Endodermal cell (in vitro differentiated cells): ENCODE measurements at places on chromosomes 4 and X.
A peak's percentile ranks its signal among the peaks of the same experiment; 100 is the strongest.

- no peaks in the 10 kb centered on the region for H3K27me3 ChIP-seq
- H3K36me3 ChIP-seq, result peaks cover 48% of the 10 kb centered on the region
- no peaks in the 10 kb centered on the region for H3K4me1 ChIP-seq
Observed at GRCh38 chr4:121822796-121823504, 733 bp downstream of the CCNA2 start.

DNA sequence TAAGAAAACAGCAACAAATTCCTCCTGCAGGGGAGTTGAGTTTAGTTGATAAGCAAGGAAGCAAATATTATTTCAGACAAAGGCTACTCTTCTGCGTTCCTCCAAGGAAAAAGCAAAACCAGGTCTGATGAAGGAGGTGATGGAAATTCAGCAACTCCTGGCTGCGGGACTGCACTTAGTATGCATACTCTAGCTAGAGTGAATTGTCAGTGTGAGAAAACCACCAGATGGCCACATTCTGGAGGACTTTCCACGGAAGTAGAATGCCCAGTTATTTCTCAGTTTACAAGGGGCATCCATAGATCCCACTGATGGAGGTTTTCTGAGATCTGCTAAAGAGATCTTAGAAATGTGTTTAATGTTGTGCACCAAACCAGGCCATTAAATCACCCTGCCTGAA, 338.6 kb upstream of the PUDP start:
- no peak overlapping the region for H3K4me3 ChIP-seq
- no peaks in the 10 kb centered on the region for H3K27me3 ChIP-seq
- no peak for DNase-seq
- H3K36me3 ChIP-seq, result no peaks in the 10 kb centered on the region

DNA sequence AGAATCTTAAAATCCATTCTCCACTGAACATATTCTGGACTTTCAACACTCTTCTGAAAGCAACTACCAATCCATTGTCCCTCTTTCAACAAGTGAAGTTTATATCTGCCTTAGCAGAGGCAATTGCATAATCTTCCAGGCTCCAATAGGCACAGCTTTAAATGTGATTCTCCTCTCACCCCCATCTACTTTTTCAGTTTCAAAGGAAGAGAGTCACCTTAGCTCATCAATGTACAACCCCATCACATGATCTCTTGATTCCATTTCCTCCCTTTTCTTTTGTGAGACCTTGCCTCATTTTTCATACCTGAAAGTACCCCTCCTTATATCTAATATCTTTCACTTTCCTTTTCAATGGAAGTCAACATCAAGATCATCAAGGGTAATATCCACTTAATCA, 921.7 kb upstream of the EPHA5 start:
- no peaks in the 10 kb centered on the region for H3K4me1 ChIP-seq
- DNase-seq, result no peak
- no peak overlapping the region for H3K27ac ChIP-seq
- H3K36me3 ChIP-seq, result no peaks in the 10 kb centered on the region
- no peak overlapping the region for H3K4me3 ChIP-seq

- H3K4me3 ChIP-seq, result peak overlapping the region; percentile 77
- no peaks in the 10 kb centered on the region for H3K36me3 ChIP-seq
- no peaks in the 10 kb centered on the region for H3K4me1 ChIP-seq
- DNase-seq, result no peak
Observed at GRCh38 chr4:143701365-143701764, 890 bp upstream of the FREM3 start.

GRCh38 chrX:40415675-40416074, 165.1 kb upstream of the ATP6AP2 start:
- H3K4me1 ChIP-seq, result no peaks in the 10 kb centered on the region
- H3K27ac ChIP-seq, result no peak overlapping the region
- H3K36me3 ChIP-seq, result no peaks in the 10 kb centered on the region

GRCh38 chrX:10986616-10987015, 124.5 kb upstream of the HCCS start:
- no peak for DNase-seq
- H3K27ac ChIP-seq, result no peak overlapping the region
- H3K36me3 ChIP-seq, result no peaks in the 10 kb centered on the region
- no peak overlapping the region for H3K4me3 ChIP-seq
- H3K27me3 ChIP-seq, result no peaks in the 10 kb centered on the region
- no peaks in the 10 kb centered on the region for H3K4me1 ChIP-seq

- no peak overlapping the region for H3K4me3 ChIP-seq
- H3K27ac ChIP-seq, result peak overlapping the region; percentile 49
- no peaks in the 10 kb centered on the region for H3K27me3 ChIP-seq
- no peak for DNase-seq
- peaks cover 2% of the 10 kb centered on the region for H3K4me1 ChIP-seq
Observed at GRCh38 chr4:3123181-3123671, 48.7 kb downstream of the HTT start.

DNA sequence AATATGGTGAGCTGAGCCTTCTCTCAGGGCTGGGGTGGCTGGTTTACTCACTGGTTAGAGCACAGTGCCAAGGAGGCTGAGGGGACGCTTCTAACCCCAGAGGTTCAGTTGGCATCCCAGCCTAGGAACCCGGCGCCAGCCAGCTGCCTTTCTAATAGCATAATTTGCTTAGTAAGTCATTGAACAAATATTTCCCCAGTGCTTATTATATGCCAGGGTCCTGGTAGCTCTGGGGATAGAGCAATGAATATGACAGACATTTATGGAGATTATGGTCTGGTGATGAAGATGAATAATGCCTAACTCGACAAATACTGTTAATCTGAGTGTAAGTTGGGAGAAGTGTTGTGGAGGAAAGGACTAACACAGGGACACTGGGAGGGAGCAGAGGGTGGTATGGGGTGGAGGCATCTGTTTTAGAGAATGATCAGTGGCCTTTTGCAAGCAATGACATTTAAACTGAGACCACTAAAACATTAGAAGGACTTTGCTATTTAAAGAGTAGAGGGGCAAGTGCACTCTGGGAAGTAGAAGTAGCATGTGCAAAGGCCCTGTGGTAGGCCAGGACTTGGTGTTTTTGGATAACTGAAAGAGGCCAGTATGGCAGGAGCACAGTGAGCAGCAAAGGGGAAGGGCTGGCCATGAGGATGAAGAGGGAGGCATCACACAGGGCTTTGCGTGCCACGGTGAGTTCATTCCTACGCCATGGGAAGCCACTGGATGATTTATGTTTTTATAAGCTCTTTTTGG, 71.9 kb downstream of the ATG4A start:
- H3K27me3 ChIP-seq, result no peaks in the 10 kb centered on the region
- H3K4me1 ChIP-seq, result no peaks in the 10 kb centered on the region
- no peak overlapping the region for H3K27ac ChIP-seq
- peaks cover 8% of the 10 kb centered on the region for H3K36me3 ChIP-seq

- no peaks in the 10 kb centered on the region for H3K4me1 ChIP-seq
- no peaks in the 10 kb centered on the region for H3K36me3 ChIP-seq
- H3K27me3 ChIP-seq, result no peaks in the 10 kb centered on the region
Observed at GRCh38 chrX:9312922-9313867, 151.7 kb upstream of the TBL1X start.

GRCh38 chrX:113644426-113644825, 803.8 kb upstream of the AMOT start:
- H3K27me3 ChIP-seq, result no peaks in the 10 kb centered on the region
- DNase-seq, result no peak
- no peak overlapping the region for H3K27ac ChIP-seq
- H3K36me3 ChIP-seq, result no peaks in the 10 kb centered on the region

DNA sequence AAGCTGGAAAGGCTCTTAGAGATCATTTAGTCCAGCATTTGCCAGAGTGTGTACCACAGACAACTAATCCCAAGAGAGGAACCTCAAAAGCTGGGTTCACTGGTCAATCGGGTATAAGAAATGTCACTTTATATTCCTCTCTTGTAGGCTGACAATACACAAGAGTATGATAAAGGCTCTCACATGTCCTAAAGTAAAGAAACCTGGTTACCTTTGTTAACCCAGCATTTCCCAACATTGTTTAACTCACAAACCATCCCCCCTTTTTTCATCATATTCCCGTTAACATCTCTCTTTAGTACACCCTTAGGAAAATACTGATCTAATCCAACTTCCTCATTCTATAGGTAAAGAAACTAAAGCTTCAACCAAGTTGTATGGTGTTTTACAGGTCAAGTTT, 74.4 kb downstream of the MBNL3 start:
- no peak overlapping the region for H3K4me3 ChIP-seq
- no peaks in the 10 kb centered on the region for H3K36me3 ChIP-seq
- no peaks in the 10 kb centered on the region for H3K4me1 ChIP-seq
- H3K27ac ChIP-seq, result no peak overlapping the region
- DNase-seq, result no peak
- H3K27me3 ChIP-seq, result no peaks in the 10 kb centered on the region

GRCh38 chrX:15203694-15204093, 66.2 kb downstream of the ASB9 start:
- H3K27me3 ChIP-seq, result no peaks in the 10 kb centered on the region
- no peaks in the 10 kb centered on the region for H3K36me3 ChIP-seq

DNA sequence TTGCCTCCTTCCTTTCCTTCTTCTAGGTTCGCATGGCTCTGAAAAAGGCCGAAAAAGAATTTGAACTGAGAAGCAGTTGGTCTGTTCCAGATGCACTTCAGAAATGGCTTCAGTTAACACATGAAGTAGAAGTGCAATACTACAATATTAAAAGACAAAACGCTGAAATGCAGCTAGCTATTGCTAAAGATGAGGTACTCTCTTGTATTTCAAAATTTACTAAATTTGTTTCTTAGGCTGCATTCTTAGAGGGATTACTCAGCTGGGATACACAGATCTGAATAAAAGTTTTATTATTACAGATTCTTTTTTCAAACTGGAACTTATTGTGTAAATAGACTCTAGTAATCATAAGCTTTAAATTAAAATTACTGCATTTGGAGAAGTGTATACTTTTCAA, 146.9 kb downstream of the STIM2 start:
- no peaks in the 10 kb centered on the region for H3K4me1 ChIP-seq
- H3K4me3 ChIP-seq, result no peak overlapping the region
- no peaks in the 10 kb centered on the region for H3K27me3 ChIP-seq
- no peak for DNase-seq

- no peak overlapping the region for H3K27ac ChIP-seq
- no peaks in the 10 kb centered on the region for H3K4me1 ChIP-seq
Observed at GRCh38 chrX:19862634-19863211, 24.7 kb downstream of the SH3KBP1 start.

- no peak for DNase-seq
- no peaks in the 10 kb centered on the region for H3K36me3 ChIP-seq
- H3K27me3 ChIP-seq, result no peaks in the 10 kb centered on the region
- H3K4me1 ChIP-seq, result no peaks in the 10 kb centered on the region
- H3K27ac ChIP-seq, result no peak overlapping the region
- no peak overlapping the region for H3K4me3 ChIP-seq
Observed at GRCh38 chrX:7570432-7571029, 272.4 kb upstream of the VCX start.

DNA sequence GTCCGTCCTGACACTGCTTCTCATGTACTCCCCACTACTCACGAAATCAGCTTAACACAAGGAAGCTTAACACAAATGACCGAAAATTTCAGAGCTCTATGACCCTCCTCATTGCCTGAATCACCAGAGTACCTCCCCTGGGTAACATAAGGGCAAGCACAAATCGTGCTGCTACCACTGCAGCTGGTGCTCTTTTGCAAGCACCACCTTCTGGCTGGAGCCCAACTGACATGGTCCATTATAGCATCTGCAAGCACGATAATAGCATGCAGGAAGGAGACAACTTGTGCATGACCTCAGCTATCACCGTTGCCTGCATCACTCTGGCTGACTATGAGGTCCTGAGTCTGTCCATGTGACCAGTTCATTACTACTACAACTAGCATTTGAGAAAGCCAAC, 308.0 kb downstream of the TEX13C start:
- no peaks in the 10 kb centered on the region for H3K4me1 ChIP-seq
- no peaks in the 10 kb centered on the region for H3K27me3 ChIP-seq
- no peaks in the 10 kb centered on the region for H3K36me3 ChIP-seq
- H3K27ac ChIP-seq, result no peak overlapping the region
- no peak for DNase-seq

- peak; percentile 62 for DNase-seq
- H3K27me3 ChIP-seq, result no peaks in the 10 kb centered on the region
- no peaks in the 10 kb centered on the region for H3K36me3 ChIP-seq
- no peaks in the 10 kb centered on the region for H3K4me1 ChIP-seq
- no peak overlapping the region for H3K27ac ChIP-seq
- H3K4me3 ChIP-seq, result no peak overlapping the region
Observed at GRCh38 chrX:146396409-146396808, 413.2 kb upstream of the CXorf51B start.

DNA sequence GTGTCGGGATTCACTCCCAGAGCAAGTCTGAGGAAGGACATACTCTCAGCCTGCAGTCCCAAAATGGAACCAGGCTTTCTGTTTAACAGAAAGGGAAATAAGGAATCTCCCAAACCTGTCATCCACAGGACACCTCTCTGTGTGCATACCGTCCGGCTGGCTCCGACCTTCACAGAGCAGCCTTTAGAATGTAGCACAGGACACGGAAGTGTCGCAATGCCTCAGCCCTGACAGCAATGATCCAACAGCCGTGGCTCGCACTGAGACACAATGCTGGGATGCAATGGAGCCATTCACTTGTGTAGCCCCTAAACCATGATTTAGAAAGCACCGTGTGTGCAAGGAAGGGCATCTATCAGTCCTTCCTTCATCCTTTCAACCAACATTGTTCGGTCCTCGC, 15.5 kb upstream of the HELT start:
- no peak overlapping the region for H3K27ac ChIP-seq
- DNase-seq, result no peak
- no peak overlapping the region for H3K4me3 ChIP-seq
- H3K36me3 ChIP-seq, result no peaks in the 10 kb centered on the region
- H3K4me1 ChIP-seq, result no peaks in the 10 kb centered on the region

- peaks cover 5% of the 10 kb centered on the region for H3K4me1 ChIP-seq
- peaks cover 15% of the 10 kb centered on the region for H3K27me3 ChIP-seq
- H3K4me3 ChIP-seq, result no peak overlapping the region
- DNase-seq, result peak; percentile 44
Observed at GRCh38 chr4:2794486-2795299, 1.8 kb downstream of the SH3BP2 start.

DNA sequence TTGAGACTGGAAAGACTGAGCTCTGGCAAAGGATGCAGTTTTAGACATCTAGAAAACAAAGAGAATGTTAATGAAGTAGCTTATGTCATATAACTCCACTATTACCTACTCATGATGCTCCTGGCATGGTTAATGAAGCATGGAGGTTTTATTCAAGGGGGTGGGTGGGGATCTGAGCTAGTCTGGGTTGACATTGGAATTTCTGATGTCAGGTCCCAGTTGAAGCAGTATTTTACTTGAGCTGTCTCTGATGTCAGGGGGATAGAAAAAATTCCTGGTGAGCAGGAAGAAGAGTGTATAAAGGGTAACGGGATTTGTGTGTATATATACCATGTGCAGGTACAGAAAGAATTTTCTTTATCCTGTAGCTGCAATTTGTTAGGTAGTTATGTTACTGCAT, 102.0 kb downstream of the ELOVL6 start:
- H3K27me3 ChIP-seq, result no peaks in the 10 kb centered on the region
- no peak overlapping the region for H3K27ac ChIP-seq
- no peak overlapping the region for H3K4me3 ChIP-seq
- no peaks in the 10 kb centered on the region for H3K36me3 ChIP-seq
- H3K4me1 ChIP-seq, result no peaks in the 10 kb centered on the region

GRCh38 chrX:129614481-129615255, 40.1 kb downstream of the APLN start:
- no peak overlapping the region for H3K27ac ChIP-seq
- H3K36me3 ChIP-seq, result no peaks in the 10 kb centered on the region
- no peaks in the 10 kb centered on the region for H3K27me3 ChIP-seq
- H3K4me3 ChIP-seq, result no peak overlapping the region

GRCh38 chr4:17514865-17515264, at the start of gene CLRN2:
CLRN2 (plus strand) TSS chr4:17515165; CDS start chr4:17515267, 102 bp downstream.
- no peaks in the 10 kb centered on the region for H3K36me3 ChIP-seq
- no peak for DNase-seq
- H3K4me3 ChIP-seq, result no peak within 1 kb of the TSS
- H3K27me3 ChIP-seq, result no peaks in the 10 kb centered on the region
- H3K27ac ChIP-seq, result no peak within 1 kb of the TSS

GRCh38 chr4:133550436-133550835, 401.3 kb downstream of the PCDH10 start:
- DNase-seq, result no peak
- no peaks in the 10 kb centered on the region for H3K27me3 ChIP-seq
- no peaks in the 10 kb centered on the region for H3K4me1 ChIP-seq
- no peak overlapping the region for H3K4me3 ChIP-seq
